ENCODE measurements at places on chromosomes 16 and 17. TPM values are rescaled to one million over a fixed set of nuclear protein-coding genes. Genes with fewer than 3 reads are reported as not detected.

TEX19 gene
- not detected for total RNA-seq

ABCC3 gene
- total RNA-seq: 65.4 TPM

CTF1 gene
- total RNA-seq: 9.3 TPM

NPIPB12 gene
- 69.2 TPM for total RNA-seq

CDC42EP4 gene
- total RNA-seq: 59.0 TPM

MPP3 gene
- total RNA-seq: 28.6 TPM

TP53TG3F gene
- total RNA-seq: not detected

TBC1D3B gene
- 8.2 TPM for total RNA-seq

ALOX15B gene
- total RNA-seq: 80.2 TPM

HES7 gene
- not detected for total RNA-seq

HAS3 gene
- total RNA-seq: 8.2 TPM

ZSCAN10 gene
- not detected for total RNA-seq

RND2 gene
- total RNA-seq: 0.78 TPM

PRSS33 gene
- total RNA-seq: not detected

MYH13 gene
- not detected for total RNA-seq

HOXB1 gene
- not detected for total RNA-seq
